ENCODE measurements at places on chromosomes 16 and 17.

DNA sequence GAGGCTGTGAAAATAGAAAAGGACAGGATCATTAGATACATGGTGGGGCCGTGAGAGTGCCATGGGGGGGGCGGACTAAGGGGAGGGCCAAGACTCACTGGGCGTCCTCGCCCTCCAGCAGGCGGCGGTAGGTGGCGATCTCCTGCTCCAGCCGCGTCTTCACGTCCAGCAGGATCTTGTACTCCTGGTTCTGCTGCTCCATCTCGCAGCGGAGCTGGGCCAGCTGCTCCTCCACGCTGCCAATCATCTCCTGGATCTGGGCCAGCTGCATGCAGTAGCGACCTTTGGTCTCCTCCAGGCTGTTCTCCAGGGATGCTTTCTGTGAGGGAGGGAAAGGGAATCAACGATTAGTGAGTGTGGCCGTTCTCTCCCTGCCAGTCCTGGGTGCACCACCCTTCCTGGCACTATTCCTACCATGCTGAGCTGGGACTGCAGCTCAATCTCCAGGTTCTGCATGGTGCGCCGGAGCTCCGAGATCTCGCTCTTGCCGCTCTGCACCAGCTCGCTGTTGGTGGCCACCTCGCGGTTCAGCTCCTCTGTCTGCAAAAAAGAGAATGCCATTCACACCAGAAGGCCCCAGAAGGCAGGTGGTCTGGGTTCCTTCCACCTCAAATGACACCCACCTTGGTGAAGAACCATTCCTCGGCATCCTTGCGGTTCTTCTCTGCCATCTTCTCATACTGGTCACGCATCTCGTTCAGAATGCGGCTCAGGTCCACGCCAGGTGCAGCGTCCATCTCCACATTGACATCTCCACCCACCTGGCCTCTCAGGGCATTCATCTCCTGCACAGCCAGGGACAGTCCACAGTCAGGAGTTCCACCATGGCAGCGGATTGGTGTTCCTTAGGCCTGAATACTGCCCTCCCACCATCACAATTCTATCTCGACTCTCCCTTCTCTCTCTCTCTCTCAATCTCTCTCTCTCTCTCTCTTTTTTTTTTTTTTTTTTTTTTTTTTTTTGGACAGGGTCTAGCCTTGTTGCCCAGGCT, 3.3 kb downstream of the KRT14 start:
- DNase-seq: no peak

DNA sequence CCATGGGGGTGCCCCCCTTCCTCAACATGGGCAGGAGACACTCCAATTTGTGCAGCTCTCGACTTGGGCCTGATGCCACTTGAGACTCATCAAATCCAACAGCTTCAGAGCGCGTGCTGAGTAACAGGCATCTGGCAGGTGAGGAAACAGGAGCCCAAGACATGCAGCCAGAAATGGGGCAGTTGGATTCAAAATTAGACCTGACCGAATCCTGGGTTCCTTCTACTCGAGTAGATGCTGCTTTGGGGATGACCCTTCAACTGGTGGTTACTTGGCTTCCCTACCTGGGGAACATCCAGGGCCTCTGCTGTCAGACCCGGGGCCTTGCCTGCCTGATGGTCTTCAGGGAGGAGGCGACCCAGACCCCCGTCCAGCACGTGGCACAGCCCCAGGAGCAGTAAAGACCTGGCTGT, 488 bp upstream of the NTN3 start:
- no peak for DNase-seq

DNA sequence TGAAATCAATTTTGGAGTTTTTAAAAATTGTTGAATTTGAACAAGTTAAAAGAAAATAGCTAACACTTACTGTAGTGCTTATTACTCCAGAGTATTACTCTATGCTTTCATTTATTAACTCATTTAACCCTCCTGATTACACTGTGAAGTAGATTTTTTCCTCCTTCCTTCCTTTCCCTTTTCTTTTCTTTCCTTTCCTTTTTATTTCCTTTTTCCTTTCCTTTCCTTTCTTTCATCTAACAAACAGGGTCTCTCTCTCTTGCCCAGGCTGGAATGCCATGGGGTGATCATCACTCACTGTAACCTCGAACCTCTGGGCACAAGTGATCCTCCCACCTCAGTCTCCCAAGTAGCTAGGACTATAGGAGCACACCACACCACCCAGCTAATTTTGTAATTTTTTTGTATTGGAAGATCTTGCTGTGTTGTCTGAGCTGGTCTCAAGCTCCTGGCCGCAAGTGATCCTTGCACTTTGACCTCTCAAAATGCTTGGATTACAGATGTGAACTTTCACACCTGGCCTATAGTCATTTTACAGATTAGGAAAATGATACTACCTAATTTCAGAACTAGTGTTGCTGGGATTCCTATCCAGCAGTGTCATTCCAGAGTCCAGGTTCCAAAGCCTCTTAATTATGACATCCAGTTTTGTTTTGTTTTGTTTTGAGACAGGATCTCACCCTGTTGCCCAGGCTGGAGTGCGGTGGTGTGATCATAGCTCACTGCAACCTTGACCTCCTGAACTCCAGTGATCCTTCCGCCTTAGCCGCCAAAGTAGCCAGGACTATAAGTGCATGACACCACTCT, 59.9 kb downstream of the TAOK1 start:
- DNase-seq: no peak

DNA sequence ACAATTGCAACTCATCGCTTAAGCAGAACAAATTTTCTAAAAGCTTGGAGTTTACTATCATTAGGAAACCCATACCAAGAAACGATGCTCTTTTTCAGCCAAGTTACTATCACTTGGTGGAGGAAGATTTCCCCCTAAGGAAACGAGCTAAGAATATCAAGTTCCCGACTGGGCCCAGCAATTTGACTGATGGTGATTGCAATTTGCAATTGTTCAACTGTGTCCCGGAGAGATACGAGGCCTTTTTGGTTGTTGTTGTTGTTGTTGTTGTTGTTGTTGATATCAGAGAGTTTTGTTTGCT, 6.2 kb downstream of the HS3ST3A1 start:
- DNase-seq: no peak

GRCh38 chr17:65564793-65565192, 3.3 kb upstream of the AXIN2 start:
- no peak for DNase-seq

DNA sequence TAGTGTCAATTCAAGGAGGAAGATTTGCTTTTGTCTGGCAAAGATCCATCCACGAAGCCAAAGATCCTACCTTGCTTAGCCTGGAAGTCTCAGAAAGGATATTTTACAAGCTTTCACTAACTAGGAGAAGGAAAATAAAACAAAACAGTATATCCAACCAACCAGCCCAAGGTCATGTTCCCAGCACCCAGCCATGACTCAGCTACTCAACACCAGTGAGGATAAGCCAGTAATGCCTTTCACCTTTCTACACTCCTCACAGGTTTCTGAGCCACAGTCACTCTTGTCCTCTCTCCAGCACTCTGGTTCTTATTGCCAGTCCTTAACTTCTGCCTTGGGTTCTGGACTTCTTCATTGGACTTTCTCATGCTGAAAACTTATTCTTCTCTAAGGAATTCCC, 116.2 kb downstream of the CDH11 start:
- no peak for DNase-seq

GRCh38 chr16:28524681-28525171, 14.0 kb downstream of the NUPR1 start:
- no peak for DNase-seq

- DNase-seq: no peak
Observed at GRCh38 chr17:70158180-70158579, 11.2 kb upstream of the KCNJ2 start.

DNA sequence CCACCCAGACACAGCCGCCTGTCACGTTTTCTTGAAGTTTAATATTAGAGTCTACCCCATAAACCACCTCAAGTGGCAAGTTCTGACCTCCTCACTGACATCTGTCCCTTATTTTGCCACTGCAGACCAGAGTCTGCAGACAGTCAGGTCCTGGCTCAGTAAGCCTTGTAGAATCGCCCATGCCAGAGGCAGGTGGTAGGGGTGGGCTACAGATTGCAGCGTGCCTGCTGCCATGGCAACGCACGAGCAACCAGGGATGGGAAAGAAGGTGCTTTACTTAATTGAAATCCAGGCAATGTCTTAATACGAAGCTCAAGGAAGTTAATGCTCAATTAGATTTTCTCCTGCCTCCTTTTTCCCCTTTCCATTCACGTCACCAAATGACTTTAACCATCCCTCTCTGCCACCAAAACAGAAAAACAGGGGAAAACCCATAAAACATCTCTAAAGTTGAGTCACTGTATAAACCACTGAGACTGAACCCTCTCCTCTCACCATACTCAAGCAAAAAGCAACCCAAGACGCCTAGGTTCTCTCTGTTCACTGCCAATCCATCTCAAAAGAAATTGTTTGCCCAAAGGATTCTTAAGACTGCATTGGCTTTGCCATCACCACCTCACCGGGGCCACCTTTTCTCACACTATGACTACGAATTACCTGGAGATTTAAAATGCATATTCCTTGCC, 228.8 kb downstream of the SLC39A11 start:
- no peak for DNase-seq

DNA sequence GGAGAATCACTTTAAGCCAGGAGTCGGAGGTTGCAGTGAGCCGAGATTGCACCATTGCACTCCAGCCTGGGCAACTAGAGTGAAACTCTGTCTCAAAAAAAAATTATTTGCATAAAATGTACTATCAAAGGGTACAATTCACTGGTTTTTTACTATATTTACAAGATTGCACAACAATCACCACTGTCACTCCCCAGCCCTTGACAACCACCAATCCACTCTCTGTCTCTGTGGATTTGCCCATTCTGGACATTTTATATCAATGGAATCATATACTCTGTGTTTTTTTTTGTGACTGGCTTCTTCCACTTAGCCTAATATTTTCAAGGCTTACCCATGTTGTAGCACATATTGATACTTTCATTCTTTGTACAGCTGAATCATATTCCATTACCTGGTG, 18.8 kb downstream of the TBX2 start:
- DNase-seq: no peak

GRCh38 chr16:14454391-14454790, 175.7 kb downstream of the PARN start:
- no peak for DNase-seq

DNA sequence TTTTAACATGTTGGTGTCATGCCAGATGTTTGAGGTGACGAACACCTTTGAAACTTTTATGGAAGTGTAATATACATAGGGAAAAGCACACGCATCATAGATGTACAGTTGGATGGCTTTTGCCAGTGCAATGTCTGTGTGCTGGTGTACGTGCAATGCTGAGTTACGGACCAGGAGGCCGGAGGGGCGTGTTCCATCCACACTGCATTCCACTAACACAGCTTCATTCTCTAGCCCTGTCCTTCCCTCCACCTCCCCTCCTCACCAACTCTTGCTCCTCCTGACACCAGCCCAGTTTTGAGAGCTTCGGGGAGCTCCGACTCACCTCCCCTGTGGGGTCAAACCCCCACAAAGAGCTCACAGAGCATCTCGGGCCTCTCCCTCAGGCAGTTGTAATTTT, 358.8 kb downstream of the C16orf95 start:
- no peak for DNase-seq

DNA sequence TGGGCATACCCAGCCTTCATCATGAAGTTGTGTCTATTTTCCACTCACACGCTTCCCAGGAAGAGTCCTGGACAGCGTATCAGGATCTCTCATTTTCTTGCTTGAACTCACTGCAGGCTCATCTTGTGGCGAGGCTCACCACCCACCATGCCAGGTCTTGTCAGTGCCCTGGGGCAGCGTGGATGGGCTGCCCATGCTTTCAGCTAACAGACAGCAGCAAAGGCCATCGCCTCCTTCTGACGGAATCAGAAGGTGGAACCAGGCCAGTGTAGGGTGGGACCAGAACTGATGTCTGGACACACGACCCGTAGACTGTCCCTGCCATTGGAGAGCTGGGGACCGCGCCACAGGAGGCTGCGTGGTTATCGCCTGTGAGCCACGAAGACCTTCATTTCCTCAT, 169.4 kb downstream of the FOXL1 start:
- DNase-seq: no peak

DNA sequence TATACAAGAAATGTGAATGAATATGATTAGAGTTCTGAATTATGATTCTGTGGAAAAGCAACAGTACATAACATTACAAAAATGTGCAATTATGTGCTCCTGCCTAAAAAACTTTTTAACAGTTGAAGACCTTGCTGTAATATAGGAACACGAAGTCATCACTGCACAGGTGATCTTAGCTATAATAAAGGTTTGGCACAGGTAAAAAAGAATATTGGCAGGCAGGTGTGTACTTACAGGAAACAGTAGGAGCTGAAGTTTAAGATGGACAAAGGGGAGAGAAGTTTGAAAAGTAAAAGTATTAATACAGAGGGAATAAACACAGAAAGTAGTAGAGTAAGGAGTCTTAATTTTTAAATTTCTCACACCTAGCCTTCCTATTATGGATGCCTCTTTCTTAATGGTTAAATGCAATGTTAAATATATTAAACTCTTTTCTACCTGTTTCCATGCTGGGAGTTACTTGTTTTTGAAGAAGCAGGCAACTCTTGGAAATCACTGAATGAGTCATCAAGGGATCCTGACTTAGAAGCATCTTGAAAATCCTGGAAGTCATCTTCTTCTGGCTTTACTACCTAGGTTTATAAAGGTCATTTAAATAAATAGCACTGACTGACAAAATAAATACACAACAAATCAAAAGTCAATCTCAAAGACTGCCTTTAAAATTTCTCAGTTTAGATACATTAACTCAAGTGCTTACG, 40.7 kb downstream of the SYNRG start:
- no peak for DNase-seq

- DNase-seq: no peak
Observed at GRCh38 chr16:3909791-3910583, 29.5 kb upstream of the CREBBP start.

GRCh38 chr16:27321013-27321915, 7.5 kb downstream of the IL4R start:
- no peak for DNase-seq

DNA sequence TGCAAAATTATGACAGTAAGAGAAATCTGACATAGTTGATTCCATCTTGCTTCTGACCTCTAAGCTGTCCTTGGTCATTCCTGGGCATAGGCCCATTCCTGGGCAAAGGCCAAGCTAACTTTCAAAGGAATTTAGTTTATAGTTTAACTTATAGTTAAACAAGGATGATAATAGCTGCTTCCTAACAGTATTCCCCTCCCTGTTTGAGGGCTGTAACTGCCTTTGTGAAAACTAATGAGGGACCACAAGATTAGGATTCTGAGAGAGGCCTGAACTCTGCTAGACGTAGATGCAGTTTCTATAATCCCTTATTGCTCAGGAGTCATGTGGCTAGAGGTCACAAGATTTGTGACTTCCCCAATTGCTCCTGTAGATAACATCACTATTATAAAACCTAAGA, 80.2 kb upstream of the ASIC2 start:
- DNase-seq: no peak

- DNase-seq: peak; percentile 4
Observed at GRCh38 chr16:23905027-23905426, 69.2 kb downstream of the PRKCB start.
